ENCODE measurements at places on chromosomes 1 and 21.

DNA sequence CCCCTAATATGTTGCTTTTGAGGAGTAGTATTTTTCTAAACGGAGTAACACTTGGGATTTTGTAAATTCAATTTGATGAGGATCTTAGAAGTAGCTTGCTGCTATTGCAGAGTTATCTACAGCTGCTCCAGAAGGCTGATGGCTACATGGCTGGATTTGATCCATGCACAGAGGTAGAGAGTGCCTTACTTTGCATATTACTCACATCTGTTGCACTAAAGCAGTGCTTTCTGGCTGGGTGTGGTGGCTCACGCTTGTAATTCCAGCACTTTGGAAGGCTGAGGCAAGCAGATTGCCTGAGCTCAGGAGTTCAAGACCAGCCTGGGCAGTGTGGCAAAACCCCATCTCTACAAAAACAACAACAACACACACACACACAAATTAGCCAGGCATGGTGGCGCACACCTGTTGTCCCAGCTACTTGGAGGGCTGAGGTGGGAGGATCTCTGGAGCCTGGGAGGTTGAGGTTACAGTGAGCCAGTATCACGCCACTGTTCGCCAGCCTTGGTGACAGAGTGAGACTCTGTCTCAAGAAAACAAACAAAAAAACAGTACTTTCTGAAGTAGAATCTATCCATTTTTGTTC, 24.6 kb downstream of the RALGPS2 start:
- no peak for DNase-seq

GRCh38 chr21:15446223-15446622, 283.6 kb upstream of the USP25 start:
- no peak for DNase-seq

DNA sequence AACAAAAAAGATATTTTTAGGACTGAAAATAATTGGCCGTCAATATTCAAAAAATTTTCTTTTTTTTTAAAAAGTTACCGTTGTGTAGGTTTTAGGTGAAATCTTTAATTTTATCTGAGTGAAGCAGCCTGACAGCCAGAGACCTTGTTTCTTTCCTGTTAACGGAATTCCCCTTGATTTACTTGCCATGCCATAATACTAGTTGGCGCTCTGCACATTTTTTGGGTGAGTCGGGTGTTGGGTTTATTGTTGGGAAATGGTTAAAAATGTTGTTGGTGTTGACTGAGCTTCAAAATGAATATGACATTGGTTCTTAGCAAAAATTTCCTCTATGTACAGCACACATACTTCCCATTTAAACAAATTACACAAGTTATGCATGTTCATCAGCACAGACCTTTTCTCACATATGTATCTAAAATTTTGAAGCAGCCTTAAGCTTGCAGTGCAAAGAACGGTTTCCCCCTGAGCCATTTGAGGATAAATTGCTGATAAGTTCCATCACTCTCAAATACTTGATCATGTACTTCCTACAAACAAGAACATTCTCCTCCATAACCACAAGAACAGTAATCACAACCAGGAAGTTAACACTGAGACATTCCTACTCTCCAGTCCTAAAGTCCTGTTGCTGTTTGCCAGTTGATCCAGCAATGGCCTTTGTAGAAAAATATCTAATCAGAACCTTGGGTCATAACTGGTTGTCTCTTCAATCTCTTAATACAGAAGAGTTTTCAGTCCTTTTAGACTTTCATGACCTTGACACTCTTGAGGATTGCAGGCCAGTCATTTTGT, 34.2 kb downstream of the CAMTA1 start:
- DNase-seq, result no peak

DNA sequence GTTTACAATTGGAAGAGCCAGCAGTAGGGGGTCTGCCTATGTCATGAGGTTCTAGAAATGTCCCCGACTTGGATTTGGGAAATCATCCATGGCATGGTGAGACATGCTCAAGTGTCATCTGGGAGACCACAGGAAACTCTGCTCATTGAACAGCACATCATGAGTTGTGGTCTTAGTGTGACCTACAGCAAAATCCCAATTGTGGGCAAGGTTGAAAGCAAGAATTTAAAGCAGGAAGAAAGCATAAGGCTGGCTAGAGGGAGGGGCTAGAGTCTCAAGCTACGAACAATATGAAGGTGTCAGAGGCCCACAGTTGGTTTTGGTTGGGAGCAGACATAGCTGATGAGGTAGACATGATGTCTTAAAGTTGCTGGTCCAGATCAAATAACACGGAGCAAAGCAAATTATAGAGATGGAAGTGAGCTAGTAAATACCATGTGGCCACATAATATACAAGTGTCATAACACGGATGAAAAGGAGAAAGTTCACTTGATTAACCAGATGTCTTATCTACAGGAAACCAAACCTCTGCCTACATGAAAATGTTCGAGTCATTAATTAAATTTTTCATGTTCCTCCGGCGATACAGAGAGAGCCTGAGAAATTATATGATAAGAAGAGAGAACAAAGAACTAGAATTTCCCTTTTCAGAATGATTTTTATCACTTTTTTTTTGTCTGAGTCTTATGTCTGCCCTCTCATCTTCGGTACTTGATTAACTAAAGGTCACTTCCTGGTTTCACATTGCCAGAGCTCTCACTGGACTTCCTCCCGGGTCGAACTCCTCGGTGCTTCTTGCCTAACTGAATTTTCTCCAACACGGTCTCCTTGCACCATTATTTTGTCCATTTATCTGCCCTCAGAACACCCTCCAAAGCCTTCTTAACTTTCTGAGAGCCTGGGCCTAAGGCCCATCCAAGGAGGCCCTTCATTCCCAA, 67.5 kb upstream of the DUSP10 start:
- DNase-seq, result no peak

DNA sequence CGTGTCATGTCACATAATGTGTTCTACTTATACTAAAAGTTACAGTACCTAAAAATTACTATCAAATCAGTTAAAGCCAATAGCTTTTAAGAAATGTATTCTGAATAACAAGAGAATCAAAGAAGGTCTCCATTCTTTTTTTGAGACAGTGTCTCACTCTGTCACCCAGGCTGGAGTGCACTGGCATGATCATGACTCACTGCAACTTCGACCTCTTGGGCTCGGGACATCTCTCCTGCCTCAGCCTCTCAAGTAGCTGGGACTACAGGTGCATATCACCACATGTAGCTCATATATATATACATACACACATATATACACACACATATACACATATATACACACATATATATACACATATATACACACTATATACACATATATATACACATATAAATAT, 20.1 kb downstream of the COP1 start:
- no peak for DNase-seq

GRCh38 chr21:33078907-33079582, 9.1 kb downstream of the OLIG1 start:
- no peak for DNase-seq

- no peak for DNase-seq
Observed at GRCh38 chr1:14846688-14847087, 248.2 kb downstream of the KAZN start.

GRCh38 chr1:205262731-205263171, 35.0 kb downstream of the TMCC2 start:
- no peak for DNase-seq

DNA sequence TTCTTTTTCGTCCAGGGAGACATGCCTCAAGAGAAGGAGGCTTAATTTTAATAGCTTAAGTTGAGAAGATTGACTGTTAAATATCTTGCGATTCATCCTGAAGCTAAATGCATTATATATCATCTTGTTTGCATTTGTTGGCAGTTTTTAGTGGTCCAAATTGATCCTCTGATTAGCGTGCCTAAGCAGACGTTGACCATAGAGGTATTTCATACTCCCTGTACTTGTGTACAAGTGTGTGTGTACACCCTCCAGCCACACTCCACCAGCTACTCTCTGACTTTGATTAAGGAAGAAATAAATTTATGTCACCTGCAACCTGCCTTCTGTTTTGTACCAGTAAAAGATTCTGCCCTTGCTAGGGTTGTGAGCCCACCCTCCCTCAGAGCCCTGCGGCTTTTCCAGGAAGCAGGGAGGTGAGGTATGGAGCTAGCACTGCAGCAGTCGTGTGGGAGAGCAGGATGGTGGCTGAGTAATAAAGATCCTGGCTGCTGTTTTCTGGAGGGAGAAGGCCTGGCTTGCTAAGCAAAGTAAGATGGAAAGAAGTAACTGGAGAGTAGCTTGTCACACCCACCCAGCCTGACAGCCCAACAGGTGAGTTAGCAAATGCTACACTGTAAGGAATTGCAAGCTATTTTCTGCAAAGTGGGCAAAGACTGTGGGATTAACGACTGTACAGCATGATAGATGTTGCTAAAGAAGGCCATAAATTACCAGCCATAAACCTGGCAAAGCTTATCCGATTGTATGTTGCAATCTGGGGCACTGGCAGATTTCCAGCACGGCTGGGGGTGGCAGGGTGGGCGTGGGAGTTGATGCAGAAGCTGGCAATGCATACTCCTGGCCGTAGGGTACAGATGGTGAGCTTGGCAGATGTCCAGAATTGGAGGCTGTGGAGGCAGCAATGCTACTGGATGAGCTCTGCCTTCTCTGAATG, 170.2 kb downstream of the TNR start:
- DNase-seq, result peak; percentile 81

DNA sequence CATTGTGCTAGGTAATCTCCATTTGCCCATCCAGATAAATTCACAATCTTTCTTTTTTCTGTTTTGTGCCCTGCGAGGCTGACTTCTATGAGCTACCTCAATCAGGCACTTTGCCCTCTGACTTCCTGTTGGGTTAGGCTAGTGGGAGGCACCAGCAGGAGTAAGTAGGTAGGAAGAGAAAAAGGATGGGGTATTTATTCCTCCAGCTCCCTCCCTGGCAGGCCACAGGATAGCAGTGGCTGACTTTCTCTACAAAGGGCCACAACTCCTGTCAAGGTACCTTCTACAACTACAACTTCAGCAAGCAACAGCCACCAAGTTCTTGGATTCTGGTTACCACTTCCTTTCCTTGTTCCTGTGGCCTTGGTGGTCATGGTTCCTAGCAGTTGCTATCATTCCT, 18.8 kb upstream of the GORAB start:
- no peak for DNase-seq

GRCh38 chr1:188489336-188490112, 1660.8 kb downstream of the PLA2G4A start:
- DNase-seq, result no peak

DNA sequence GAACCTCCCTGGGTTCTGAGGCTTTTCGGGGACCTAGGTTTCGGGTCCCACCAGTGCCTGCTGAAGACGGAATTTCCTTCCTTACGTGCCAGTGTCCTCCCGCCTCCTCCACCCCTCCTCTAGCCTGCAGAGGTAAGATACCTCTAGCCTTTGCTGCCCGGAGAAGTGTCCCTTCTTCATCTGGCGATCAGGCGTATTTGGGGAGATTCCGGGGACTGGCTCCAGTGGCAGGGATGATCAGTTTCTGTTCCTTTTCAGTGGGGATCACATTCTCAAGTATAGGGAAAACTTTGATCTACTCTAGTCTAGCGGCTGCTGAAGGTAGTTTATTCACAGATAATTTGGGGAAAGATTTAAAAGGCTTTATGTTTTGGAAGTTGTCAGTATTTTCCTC, 674 bp downstream of the CEP350 start:
- no peak for DNase-seq

DNA sequence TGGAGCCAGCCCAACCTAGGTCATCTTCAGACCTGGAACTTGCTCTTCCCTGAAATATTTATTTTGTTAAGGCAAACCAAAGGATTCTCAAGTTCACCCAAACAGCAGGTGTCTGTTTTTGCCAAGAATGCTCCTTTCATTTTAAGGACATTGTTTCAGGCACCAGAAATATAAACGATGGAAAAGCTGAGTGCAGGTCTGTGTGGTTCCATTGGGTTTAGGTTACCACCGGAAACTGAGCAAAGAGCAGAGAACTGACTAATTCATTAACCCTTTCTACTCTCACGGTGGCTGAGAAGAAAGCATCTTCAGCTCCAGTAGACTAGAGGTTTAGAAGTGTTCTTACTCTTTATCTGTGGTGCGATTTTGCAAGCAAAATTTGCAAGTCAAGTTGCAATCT, 38.0 kb upstream of the ZC3H11B start:
- DNase-seq, result no peak

DNA sequence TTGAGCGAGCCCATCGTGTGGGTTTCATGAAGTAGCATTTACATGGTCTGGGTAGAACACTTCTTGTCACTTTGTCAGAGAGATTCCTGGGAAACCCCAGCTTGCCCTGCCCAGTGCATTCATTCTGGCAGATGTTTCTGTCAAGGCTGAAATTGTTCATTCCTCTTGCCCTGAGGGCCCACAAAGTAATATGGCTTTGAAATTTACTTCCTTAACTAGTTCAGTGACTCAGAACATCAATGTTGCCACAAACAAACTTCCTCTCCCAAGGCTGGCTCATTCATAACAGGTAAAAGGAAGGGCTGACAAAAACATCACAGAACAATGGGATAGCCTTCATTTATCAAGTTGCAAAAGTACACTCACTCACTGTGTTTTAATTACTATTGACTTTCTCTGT, 5.0 kb upstream of the KIAA0040 start:
- no peak for DNase-seq

- no peak for DNase-seq
Observed at GRCh38 chr1:59410457-59410856, 113.6 kb downstream of the FGGY start.

DNA sequence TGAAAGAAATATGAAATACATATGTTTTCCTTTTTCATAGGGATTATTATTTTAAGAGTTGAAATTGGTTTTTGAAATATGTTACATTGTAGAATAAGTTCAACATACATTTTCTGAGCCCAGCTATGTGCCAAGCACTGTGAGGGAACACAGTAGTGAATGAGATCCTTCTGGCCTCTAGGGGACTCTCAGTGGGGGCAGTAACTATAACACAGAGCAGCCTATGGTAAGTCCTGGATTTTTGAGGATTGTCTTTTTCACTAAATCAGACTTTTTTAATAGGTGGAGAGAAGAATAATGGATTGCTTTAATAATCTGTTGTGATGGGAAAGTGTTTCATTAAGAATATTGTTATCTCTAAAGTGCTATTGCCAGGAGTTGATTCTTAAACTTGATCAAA, 2.4 kb downstream of the DNAJC6 start:
- DNase-seq, result peak; percentile 17

DNA sequence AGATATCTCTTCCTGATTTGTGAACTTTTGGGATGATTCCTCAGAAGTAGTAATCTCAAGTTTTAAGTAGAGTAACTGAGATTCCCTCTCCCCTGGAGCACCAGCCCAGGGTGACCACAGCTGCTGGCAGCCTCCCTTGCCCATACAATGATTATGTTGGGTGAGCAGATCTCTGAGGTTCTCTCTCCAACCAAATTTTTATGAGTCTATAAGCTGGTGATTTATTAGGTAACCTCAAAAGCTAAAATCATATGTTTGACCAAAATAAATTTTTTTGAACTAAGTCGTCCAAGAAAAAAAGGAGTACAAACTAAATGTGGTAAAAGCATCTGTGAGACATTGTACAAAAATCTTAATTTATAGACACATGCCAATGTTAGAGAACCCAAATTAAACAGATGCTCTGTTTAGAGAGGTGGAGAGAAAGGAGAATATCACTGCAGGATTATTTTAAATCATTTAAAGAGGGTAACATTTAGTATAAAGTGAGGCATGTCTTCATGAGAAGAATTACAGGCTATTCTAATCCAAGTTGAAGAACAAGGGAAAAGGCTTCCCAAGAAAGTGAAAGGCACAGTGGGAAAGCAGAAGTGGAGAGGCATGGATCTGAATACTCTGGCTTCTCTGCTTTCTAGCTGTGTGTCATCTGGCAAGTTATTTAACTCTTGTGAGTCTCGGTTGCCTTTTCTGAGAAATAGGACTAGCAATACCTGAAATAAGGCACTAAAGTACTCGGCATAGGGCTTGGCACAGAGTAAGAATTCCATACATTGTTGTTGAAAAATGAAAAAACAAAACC, 2.5 kb downstream of the AKNAD1 start:
- DNase-seq, result no peak

GRCh38 chr21:41294548-41295231, 21.9 kb upstream of the FAM3B start:
- no peak for DNase-seq

Measured in SK-N-SH (cell line).